RWPE2 (cell line): ENCODE measurements at places on chromosomes 1 and 21.

DNA sequence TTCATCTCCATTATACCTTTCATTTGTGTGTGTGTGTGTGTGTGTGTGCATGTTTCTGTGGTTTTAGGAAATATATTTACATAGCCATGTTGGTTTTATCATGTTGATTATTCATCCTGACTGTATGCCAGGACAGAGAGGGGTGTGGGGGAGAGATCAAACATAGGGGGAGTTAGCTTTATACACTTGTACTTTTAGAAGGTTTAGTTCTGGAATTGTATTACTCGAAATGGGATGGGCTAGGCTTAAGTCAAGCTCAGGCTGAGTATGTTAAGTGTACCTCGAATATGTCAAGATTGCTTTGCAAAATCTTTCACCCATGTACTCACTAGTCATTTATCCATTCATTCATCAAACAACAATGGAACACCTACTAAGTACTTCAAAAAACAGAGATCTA is 123.3 kb downstream of the HMCN1 start:
- DNase-seq, result no peak

GRCh38 chr1:76948846-76949245 is 81.6 kb downstream of the ST6GALNAC5 start:
- DNase-seq, result no peak

- DNase-seq, result no peak
Observed at GRCh38 chr21:46564391-46564790, 40.5 kb downstream of the S100B start.

DNA sequence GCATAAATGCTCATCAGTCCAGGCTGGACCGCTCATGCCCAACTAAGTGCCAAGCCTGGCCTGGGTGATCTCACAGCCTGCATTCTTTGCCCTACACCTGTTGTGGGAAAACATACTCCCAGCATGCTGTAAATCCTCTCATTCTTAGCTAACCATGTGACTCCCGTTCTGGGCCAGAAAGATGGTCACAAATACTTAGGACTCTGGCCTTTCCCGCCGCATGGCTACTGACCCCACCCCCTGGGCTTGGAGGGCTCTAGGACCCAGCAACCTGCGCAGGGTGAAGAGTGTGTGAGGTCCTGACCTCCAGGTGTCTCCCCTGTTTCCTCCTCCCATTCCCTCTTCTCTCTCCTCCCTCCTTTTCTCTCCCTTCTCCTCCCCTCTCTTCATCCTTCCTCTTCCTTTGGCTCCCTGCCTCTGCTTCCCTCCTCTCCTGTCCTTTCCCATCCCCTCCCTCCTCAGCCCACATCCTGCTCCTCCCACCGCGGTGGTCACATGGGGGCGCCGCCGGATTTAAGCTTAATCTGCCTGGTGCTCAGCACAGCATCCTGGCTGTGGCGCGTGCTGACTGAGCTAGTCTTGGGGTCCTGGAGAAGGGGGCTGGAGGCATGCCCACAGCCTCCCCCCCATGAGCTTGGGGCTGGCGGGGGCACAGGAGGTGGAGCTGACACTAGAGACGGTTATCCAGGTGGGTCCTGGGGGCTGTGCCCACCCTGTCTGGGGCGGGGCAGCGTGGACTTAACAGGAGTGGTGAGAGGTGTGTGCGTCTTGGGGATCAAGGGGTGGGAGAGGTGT is at the start of gene CROCC:
Gene CROCC (plus strand): TSS at position 541 of the 795 bp plus-strand sequence. CDS start 88 bp downstream, at position 629.
- DNase-seq, result no peak

DNA sequence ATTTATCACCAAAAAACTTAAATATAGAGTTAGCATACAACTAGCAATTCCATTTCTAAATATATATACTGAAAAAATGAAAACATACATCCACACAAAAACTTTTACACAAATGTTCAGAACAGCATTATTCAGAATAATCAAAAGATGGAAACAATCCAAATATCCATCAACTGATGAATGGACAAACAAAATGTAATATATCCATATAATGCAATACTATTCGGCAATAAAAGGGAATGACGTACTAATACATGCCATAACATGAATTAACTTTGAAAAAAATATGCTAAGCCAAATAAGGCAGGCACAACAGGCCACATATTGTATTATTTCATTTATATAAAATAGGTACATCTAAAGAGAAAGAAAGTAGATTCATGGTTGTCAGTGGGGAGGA is 33.9 kb downstream of the TUT4 start:
- no peak for DNase-seq

GRCh38 chr1:12549460-12550349 is 68.3 kb downstream of the DHRS3 start:
- DNase-seq, result peak; percentile 95

- no peak for DNase-seq
Observed at GRCh38 chr1:8423269-8423691, 105.4 kb downstream of the SLC45A1 start.

DNA sequence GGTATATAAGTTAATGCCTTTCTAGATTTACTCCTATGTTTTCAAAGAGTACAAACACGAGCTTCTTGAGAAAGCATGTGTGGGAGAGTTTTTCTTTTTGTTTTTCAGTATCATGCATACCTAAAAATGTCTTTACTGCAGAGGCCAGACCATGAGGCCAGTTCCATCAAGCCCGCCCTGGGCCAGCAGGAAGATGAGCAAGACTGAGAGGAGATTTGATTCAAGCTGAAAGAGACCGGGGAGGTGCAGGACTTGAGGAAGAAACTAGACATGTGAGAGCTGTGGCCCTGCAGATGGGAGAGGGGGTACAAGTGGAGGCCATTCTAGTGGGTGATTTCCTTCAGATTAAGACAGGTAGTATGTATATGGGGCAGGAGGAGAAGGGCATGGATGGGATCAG is 33.4 kb upstream of the NTPCR start:
- DNase-seq, result no peak

GRCh38 chr1:228004331-228004855 is 2.4 kb upstream of the WNT3A start:
- DNase-seq, result no peak

DNA sequence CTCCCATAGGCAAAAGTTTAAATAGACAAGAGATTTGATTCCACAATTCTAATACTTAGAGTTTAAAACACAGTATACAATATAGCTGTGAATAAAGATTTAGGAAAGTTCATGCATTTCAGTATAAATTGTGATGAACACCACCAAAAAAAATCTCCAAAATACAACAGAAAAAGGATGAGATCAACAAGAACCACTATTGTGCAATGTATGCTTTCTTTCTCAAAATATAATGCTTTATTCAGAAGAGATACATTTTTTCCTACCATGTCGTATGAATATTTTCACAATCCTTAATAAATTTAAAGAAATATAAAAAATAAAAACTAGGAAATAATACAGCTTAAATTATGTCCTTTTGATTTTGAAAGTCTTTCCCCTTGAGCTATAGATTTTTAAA is 1309.2 kb downstream of the MRPL39 start:
- DNase-seq, result no peak

- DNase-seq, result no peak
Observed at GRCh38 chr1:42955311-42956063, 3.2 kb downstream of the SLC2A1 start.
